ENCODE measurements at places on chromosomes 5 and 9. TPM values are rescaled to one million over a fixed set of nuclear protein-coding genes. Genes with fewer than 3 reads are reported as not detected.

Gene FOXI1
- total RNA-seq: 0.07 TPM

Gene FCHO2
- 7.0 TPM for total RNA-seq

Gene C8G
- total RNA-seq: not detected

Gene RECK
- 11.7 TPM for total RNA-seq

Gene TPRN
- 23.3 TPM for total RNA-seq

Gene ATP6V1G1
- 158 TPM for total RNA-seq

Gene IL7R
- total RNA-seq: not detected

Gene PCDHAC2
- total RNA-seq: 24.2 TPM

Gene INSYN2B
- not detected for total RNA-seq

Gene ECSCR
- 6.4 TPM for total RNA-seq

Gene SLC34A3
- total RNA-seq: 0.03 TPM

Gene PIP5KL1
- total RNA-seq: 3.4 TPM

Gene ENTR1
- 116 TPM for total RNA-seq

- DNase-seq: no peak
Measured at GRCh38 chr9:35395706-35396101, 94.2 kb upstream of the RUSC2 start.

DNA sequence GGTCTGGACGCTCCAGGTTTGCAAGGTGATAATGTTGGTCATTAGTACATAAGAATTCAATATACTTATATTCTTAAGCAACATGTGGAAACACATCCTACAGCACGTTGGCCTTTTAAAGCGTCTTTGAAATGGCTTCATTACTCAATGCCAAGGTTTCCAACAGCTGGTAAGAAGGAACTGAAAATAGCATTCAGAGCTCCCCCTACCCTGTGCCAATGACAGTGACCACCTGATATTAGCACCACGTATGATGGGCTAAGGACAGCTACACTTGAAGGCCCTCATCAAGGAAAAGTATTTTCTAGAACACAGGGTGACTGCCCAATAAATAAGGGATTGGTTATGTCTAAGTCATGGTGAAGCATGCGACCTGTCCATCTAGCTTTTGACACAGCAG, 9.9 kb downstream of the ZNF622 start:
- DNase-seq: no peak

- no peak for DNase-seq
Measured at GRCh38 chr5:177388521-177389052, 4.4 kb downstream of the SLC34A1 start.

DNA sequence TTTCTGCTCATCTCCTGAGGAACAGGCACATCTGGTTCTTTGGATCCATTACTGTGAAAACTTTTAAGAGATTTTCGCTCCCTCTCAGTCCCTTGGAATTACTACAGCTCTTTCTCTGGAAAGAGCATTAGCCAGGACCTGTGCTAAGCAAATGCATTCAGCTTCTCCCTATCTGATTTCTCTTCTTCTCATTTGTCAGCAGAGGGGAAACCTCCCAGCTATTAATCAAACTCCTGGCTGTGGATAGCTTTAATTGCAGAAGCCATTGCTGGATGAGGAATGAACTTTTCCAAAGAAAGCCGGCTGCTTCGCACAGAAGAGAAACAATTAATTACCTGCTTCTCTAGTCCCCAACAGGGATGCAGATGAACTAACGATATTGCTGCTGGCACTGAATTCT, 37.9 kb downstream of the TLR4 start:
- no peak for DNase-seq

DNA sequence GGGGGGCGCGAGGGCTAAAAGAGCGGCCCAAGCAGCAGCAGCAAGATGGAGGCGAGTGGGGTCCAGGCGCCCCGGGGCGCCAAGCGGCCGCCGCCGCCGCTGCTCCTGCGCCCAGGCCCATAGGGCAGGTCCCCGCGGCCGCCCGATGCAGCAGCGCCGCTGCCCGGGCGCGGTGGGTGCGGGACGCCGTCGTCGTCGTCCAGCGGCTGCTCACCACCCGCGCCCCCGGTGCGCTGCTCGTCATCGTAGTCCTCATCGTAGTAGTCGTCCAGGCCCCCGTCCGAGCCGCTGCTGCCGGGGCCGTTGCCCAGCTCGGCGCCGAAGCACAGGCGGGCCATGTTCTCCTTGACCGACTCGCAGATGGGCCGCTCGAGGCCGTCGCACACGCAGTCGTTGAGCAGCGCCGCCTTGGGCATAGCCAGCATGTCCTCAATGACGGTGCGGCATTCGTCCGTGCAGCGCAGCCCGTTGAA, 1.5 kb downstream of the GAS1 start:
- DNase-seq: peak; percentile 68

GRCh38 chr9:109036744-109037680, 23.7 kb upstream of the CTNNAL1 start:
- no peak for DNase-seq

- DNase-seq: peak; percentile 57
Measured at GRCh38 chr5:57887851-57888621, 405.4 kb upstream of the ACTBL2 start.

GRCh38 chr5:116487045-116487444, 87.6 kb downstream of the SEMA6A start:
- no peak for DNase-seq

DNA sequence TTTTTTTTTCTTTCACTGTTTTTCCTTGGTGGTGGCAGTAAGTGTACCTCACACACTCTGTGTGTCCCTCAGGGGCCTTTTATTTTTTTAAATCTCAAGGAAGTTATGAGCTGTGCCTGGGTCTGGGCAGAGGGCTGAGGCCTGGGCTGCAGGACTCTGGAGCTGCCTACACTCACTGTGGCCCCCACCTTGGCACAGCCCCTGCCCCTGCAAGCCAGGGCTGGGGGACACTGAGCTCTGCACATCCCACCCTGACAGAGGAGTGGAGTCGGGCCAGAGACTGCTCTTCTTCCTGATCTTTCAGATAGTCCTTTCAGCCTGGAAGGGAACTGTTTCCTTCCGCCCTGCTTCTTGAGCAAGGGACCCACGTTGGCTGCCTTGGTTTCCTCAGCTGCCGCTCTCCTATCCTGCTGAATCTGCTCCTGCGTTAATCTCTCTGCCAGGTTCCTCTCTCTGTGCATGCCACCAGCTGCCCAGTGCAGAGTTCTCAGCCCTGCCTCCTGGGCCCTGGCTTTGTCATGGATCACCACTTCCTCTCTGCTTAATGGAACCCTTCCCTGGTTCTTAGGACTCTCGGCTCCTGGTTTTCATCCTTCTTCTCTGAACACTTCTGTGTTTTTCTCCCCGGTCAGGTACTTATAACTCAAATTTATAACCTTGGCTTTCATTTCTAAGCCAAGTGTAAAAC, 502.3 kb downstream of the DIRAS2 start:
- no peak for DNase-seq

DNA sequence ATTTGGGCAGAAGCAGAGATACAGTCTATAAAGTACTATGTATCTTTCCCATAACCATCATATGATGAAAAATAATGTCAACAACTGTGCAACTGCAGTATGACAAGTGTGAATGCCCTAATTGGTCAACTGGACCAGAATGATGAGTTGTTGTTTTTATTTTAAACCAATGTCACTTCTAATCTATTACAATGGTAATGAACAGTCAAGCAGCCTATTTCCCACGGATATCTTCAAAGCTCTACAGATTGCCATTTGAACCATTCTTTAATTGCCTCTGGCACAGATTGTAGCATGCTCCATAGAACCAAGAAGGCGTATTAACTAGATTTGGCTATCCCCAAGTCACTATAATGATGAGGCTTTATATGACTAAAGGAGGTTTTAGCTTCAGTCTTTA, 233.6 kb downstream of the TRPM3 start:
- no peak for DNase-seq

DNA sequence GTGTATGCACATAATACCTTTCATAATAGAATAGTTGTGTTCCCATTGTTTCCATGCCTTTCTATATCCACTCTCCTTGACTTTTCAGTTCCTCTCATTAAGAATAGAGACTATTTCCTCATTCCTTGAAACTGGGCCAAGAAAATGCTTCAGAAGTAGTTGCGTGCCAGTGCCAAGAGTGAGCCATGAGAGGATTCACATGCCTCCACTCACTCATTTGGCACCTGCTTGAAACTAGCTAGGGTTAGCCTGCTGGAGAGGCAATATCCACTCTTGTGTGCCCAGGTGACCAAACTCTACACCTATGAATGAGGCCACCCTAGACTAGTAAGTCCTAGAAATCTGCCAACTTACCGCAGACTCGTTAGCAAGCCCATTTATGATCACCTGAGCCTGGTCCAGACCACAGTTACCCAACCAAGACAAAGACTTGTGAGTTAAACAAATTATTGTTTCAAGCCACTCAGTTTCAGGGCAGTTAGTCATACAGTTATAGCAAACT, 276.3 kb downstream of the EPB41L4A start:
- DNase-seq: no peak

DNA sequence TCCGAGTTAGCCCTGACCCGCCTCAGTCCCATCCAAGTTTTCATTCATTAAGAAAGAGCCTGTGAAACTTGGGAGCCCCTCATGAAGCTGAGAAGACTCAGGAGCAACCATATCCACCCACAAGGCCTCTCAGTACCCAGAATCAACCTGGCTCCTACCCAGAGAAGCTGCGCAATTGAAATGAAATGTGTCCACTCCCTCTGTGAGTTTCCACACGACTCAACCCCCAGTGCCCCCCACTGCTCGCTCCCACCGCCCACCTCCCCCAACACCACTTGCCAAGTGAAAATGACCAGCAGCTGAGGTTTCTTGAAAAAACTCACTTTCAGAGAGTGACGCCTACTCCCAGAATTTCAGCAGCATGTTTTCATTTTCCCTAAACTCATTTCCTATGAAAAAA, 104.6 kb downstream of the CDK5RAP2 start:
- DNase-seq: no peak

GRCh38 chr9:2024888-2025782, 10.0 kb downstream of the SMARCA2 start:
- DNase-seq: no peak

DNA sequence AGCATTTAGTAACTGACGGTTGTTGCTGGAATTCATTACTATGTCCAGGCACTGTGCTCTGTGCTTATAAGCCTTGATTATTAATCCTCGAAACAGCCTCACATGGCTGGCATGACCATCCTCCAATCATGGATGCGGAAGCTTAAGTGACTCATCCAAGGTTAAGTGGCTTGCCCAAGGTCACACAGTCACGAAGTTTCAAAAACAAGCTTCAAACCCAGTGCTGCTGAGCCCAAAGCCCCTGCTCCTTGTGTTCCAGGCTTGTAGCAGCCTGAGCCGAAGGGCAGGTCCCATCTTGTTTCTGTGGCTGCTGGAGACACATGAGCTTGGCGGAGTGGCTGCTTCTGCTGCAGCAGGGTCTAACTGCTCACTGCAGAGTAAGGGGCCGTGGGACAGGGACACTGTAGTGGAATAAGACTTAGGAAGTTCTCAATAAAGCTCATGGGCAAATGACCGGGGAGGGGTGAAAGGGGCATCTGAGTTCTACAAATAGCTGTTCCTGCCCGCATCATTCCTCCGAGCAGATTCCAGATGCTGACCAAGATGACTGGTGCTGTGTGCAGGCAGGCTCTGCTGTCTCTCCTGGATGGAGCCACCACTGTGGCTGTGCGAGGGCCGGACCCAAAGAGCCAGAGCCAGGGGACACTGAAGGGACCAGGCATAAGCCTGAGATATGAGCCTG, 32.4 kb downstream of the WHRN start:
- DNase-seq: no peak

- no peak for DNase-seq
Measured at GRCh38 chr5:117359895-117360294, 785.3 kb upstream of the SEMA6A start.

GRCh38 chr5:94901191-94901979, 282.9 kb downstream of the SLF1 start:
- no peak for DNase-seq

DNA sequence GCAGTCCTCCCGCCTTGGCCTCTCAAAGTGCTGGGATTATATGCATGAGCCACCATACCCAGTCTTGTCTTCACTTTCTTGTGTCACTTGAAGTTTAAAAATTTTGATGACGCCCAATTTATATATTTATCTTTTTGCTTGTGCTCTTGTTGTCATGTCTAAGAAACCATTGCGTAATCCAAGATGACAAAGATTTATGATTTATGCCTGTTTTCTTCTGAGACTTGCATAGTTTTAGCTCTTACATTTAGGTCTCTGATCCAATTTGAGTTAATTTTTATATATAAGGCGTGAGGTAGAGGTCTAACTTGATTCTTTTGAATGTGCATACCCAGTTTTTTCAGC, 18.6 kb downstream of the ANKHD1 start:
- no peak for DNase-seq

- DNase-seq: no peak
Measured at GRCh38 chr9:70340572-70340971, 73.9 kb downstream of the KLF9 start.

DNA sequence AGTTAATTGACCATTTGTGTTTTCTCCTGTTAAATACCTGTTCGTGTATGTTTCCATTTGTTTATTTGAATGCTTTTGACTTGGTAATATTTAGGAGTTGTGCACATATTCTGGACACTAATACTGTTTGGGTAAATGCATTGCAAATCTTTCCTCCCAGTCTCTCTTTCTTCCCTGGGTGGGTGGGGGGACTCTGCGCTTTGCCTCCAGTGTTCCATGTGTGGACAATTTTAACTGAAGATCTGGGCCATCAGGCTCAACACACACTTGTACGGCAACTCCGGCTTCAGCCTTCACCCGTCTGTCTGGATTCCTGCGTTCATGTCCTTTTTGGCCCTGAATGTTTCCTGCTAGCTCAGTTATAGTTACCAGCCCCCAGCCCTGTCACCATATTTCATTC, 40.1 kb downstream of the GTF3C4 start:
- no peak for DNase-seq

GRCh38 chr5:169781420-169782345, 144.6 kb downstream of the DOCK2 start:
- no peak for DNase-seq

GRCh38 chr9:72129271-72130156, 19.7 kb upstream of the GDA start:
- no peak for DNase-seq

DNA sequence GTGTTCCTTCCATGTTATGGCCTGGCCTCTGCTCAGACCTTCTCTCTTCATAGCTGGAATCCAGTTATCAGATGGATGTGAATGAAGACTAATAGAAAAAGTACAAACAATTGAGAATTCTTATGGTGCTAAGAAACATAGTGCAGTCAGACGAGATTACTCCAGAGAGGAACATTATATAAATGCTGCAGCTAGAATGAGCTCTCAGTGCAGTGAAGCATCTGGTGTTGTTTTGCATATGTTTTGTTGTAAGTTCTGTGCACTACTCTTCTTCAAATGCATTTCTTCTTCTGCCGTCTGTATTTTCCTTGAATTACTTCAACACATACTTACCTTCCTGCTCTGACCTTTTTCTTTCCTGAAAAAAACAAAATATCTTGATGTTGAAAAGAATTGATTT, 602.4 kb upstream of the CDH18 start:
- DNase-seq: no peak

- no peak for DNase-seq
Measured at GRCh38 chr5:128109766-128110165, 26.2 kb downstream of the SLC12A2 start.
